ENCODE measurements at places on chromosomes 16 and 17.

DNA sequence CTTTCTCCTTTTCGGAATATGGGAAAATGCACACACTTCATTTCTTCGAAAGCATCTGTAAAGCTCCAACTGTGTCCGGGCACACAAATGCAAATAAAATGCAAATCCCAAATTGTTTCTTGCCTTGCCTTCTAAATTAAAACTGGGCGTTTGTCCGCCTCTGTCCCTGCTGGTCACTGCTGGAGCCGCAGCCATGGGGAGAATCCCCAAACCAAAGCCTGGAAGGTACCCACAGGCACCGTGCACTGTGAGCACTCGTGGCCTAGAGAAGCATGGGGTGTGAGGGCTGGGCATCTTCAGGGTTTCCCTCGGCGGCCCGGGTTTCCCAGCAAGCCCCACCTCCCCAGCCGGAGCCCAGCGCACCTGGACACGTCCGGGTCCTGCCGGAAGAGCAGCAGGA lies 2.9 kb downstream of the SLC47A2 start:
- DNase-seq: no peak

DNA sequence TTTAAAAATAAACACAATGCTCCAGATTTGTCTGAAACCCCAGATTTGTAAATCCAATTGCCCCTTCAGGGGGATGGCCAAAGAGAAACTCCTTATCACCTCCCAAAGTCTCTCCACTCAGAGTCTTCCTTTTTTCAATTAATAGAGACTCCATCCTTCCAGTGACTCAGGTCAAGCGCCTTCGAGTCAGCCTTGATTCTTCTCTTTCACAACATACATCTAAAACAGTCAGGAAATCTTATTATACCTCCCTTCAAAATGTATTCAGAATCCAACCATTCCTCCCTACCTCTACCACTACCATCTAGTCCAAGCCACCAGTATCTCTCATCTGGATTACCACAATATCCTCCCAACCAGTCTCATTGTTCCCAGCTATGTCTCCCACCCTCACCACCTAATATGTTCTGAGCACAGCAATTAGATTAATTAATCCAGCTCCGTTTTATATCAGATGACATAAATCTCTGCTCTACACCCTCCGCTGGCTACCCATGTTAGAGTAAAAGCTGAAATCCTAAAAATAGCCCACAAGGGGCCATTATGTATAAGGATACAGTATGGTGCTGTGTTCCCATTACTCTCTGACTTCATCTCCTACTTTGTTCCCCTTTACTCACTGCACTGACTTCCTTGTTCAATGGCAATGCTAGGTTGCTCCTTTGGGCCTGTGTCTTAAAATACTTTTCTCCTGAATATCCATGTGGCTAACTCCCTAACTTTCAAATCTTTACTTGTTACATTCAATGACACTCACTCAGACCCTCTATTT lies 11.8 kb downstream of the SIAH1 start:
- peak; percentile 39 for DNase-seq

DNA sequence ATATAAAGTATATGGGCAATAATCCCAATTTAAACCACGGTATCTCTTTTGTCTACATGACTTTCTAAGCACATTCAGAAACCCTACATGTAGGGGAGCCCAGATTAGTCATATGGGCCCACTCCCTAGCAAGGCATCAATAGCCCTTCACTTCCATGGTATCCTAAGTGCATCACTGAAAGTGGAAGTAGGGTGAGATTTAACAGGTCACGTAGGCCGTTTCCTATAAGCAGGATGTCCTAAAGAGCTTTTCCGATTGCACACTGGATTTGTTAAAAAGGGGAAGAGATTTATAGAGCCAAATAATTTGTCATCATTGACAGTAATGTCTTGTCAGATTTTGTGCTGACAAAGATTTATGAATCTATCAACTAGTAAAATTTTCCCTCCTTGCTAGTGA lies 39.0 kb downstream of the CA4 start:
- DNase-seq: no peak

DNA sequence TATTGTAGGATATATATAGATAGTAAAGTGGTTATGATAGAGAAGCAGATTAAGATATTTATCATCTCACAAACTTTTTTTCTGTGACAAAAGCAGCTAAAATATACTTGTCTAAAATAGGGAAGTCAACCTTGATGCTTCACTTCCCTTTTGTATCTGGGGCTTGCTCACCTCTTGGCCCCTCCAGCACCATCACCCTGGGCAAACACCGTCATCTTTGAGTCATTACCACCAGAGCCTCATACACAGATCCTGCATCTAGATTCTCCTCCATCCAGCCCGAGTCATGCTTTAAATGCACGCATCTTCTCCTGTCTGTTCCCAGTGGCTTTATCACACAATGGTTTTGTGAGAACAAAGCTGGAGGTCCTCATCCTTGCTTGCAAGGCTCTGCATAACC lies 1062.7 kb upstream of the EEF2KMT start:
- no peak for DNase-seq

- peak; percentile 60 for DNase-seq
Observed at GRCh38 chr17:4607773-4608187, 23.5 kb downstream of the SMTNL2 start.

DNA sequence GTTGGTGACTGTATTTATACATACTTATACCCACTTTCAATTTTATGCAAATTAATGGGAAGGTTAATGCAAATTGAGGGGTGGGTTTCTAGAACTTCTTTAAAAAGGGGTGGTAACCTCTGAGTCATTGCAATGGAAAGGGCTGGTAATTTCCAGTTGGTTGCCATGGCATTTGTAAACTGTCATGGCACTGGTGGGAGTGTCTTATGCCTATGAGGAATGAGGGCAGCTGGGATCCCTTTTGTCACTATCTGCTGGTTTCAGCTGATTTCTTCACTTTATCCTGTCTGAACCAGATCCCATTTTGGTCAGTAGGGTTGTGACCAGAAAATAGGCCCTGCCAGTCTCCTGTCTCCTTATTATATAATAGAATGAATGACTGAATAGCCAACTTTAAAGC lies 1006.7 kb upstream of the GOT2 start:
- no peak for DNase-seq

GRCh38 chr16:27434141-27435051 lies 32.4 kb downstream of the IL21R start:
- no peak for DNase-seq

- DNase-seq: no peak
Observed at GRCh38 chr17:17204041-17204591, 2.0 kb downstream of the PLD6 start.

DNA sequence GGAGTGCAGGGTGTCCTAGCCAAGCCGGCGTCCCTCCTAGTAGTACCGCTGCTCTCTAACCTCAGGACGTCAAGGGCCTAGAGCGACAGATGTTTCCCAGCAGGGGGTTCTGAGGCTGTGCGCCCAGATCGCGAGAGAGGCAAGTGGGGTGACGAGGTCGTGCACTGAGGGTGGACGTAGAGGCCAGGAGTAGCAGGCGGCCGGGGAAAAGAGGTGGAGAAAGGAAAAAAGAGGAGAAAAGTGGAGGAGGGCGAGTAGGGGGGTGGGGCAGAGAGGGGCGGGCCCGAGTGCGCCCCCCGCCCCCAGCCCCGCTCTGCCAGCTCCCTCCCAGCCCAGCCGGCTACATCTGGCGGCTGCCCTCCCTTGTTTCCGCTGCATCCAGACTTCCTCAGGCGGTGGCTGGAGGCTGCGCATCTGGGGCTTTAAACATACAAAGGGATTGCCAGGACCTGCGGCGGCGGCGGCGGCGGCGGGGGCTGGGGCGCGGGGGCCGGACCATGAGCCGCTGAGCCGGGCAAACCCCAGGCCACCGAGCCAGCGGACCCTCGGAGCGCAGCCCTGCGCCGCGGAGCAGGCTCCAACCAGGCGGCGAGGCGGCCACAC lies at the start of gene MMP2:
Gene MMP2 (plus strand): TSS at position 372 of the 603 bp plus-strand sequence. CDS start 282 bp downstream, outside the sequence.
- DNase-seq: peak; percentile 75

DNA sequence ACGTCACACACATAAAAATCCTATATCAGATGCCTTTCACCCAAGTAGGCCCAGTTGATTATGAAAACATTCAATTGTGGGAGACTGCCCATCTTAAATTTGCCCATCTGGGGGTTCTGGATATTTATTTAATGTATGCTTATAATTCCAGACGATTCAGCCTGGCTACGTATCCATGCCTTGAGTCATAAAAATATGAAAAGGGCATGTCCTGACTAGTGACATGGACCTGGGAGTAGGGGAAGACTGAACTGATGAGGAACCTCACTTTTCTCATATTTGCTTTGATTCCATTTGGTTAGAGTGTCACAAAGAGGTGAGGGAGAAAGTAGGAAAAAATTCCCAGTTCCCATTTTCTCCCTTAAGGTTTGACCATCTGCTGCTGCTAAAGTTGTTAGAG lies 122.5 kb upstream of the GNAO1 start:
- no peak for DNase-seq

DNA sequence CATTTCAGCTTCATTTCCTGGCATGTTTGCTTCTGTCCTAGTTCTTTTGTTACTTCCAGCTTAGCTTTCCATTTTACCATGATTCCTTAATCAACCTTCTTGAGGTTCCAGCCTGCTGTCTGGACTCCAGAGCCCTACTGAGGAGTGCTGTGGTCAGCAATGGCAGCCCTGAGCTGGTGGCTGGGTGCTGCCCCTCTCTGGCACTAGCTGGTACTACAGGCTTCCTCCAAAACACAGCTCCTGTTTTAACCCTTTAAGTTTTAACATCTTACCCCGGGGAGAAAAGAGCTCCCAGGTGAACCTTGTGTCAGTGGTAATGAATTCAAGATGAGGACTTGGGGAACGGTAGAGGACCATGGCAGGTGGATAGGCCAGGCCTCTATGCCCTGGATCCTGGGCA lies 395.5 kb downstream of the TMEM114 start:
- DNase-seq: no peak

GRCh38 chr17:5832886-5833285 lies 237.3 kb upstream of the WSCD1 start:
- peak; percentile 65 for DNase-seq

GRCh38 chr16:26334218-26335111 lies 642.7 kb downstream of the HS3ST4 start:
- no peak for DNase-seq

DNA sequence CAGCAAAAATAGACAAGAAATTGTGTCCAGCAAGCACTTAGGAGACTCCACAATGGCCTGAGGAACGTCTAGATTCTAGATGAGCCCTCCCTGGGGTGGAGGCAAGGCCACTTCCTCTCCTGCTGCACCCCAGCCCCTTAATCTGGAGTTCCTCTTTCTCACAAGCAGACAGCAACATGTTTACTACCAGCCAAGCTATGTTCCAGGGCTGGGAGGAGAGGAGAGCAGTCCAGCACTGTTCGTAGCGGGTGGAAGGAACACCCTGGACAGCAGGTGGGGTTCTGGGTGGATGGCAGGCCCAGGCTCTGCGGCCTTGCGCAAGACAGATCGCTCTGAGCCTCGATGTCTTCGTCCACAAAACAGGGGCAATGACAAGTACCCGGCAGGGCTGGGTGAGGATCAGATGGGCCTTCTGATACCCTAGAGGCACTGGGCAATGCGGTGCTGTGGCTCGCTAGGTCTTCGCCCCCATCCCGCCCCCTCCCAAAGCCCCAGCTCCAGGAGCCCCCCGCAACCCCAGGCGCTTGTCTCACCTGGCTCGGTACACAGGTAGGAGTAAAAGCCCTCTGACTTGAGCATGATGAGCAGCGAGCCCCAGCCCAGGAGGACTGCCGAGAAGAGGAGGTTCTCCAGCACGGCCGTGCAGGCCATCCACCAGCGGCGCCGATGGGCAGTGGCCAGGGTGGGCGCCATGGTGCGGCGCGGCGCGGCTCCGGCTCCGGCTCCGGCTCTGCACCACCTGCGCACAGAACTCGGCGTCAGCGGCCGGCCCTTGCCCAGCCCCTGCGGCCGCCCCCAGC lies 1.3 kb downstream of the SLC43A2 start:
- no peak for DNase-seq

DNA sequence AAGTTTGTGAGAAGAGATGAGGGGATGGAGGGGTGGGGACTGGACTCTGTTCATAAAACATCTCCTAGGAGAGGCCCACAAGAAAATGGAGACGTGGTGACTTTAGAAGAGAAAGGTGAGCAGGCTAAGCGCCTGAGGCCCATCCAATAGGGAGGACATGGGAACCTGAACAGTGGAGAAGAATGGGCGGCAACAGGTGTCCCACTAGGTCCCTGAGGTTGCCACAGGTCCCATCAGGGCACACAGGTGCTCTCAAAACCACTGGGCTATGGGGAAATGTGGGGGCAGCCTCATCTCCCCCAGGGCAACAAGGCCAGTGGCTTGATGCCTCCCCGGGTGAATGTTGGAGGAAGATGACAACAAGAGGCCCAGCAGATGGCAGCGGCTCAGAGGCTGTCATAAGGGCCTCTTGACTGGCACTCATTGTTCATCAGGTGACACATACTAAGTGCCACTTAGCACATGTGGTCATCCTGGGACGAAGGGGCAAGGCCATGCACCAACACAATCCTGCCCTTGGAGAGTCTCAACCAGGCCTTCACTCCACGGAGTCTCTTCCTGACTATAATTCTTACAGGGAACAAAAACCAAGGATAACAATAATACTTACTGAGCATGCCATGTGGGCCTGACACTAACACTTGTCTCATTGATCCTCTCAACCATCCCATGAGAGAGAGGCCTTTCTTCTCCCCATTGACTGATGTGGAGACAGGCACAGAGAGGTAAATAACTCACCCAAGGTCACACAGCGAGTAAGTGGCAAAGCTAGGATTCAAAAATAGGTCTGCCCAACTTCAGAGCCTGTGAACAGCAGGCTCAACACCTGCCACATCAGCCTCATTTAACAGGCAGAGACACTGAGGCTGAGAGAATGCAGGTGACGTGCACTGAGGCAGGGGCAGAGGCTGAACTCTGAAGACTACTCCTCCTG lies 38.0 kb downstream of the CUEDC1 start:
- no peak for DNase-seq

DNA sequence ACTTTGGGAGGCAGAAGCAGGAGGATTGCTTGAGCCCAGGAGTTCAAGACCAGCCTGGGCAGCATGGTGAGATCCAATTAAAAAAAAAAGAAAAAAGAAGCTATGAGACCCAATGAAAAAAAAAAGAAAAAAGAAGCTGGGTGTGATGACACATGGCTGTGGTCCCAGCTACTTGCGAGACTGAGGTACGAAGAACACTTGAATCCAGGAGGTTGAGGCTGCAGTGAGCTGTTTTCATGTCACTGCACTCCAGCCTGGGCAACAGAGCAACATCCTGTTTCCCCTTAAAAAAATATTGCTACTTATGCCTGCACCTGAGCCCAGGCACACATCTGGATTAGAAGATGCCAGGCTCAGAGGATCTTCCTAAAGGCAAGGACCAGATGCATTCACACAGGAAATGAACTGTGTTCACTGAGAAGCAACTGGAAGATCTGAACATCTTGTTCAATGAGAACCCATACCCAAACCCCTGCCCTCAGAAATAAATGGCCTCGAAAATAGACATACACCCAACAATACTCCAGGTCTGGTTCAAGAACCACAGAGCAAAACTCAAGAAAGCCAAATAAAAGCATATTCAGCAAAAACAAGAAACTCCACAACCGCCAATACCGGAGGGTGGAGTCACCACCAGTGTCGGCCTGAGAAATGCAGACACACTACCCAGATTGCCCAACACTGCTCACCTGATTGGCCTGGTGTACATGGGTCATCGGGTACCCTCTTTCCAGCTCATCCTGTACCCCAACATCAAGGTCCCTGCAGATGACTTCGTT lies 4.4 kb downstream of the RNF135 start:
- DNase-seq: no peak

- peak; percentile 61 for DNase-seq
Observed at GRCh38 chr17:7479213-7480088, at the start of gene ZBTB4. ZBTB4 (minus strand) TSS chr17:7479631; CDS start chr17:7466801, 12,830 bp downstream.

Data from EH (cell line).